Pancreas (tissue), 10 donors: ENCODE measurements at places on chromosomes 12 and 14. TPM values are rescaled to one million over a fixed set of nuclear protein-coding genes. Genes with fewer than 3 reads are reported as not detected.
A peak's percentile ranks its signal among the peaks of the same experiment; 100 is the strongest.

- DNase-seq: peak; percentile 36
- no peaks in the 10 kb centered on the region for H3K27me3 ChIP-seq
- no peak overlapping the region for H3K27ac ChIP-seq
- H3K4me1 ChIP-seq: no peaks in the 10 kb centered on the region
These were observed 304.8 kb upstream of the OR4E1 start for GRCh38 chr14:21978184-21978998.

GRCh38 chr14:91545946-91546716, 36.0 kb upstream of the PPP4R3A start:
- DNase-seq: no peak
- no peak overlapping the region for H3K27ac ChIP-seq
- no peaks in the 10 kb centered on the region for H3K27me3 ChIP-seq
- no peaks in the 10 kb centered on the region for H3K36me3 ChIP-seq

The GPD1 gene
- total RNA-seq: 0.82 TPM

The KRT83 gene
- total RNA-seq: not detected

DNA sequence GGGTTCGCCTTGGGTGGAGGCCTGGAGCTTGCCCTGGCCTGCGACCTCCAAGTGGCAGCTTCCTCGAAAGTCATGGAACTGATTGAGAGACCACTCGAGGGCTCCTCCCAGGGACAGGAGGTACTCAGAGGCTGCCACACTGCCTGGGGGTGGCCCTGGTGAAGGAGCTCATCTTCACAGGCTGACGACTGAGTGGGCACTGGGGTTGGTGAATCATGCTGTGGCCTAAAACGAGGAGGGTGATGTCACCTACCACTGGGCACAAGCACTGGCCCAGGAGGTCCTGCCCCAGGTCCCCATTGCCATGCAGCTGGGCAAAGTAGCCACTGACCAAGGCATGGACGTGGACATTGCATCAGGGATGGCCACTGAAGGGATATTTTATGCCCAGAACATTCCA, 32.1 kb downstream of the ITPR2 start:
- no peak overlapping the region for H3K27ac ChIP-seq
- DNase-seq: no peak
- no peak overlapping the region for H3K4me3 ChIP-seq
- no peaks in the 10 kb centered on the region for H3K36me3 ChIP-seq
- no peaks in the 10 kb centered on the region for H3K27me3 ChIP-seq
